ENCODE measurements at places on chromosomes 1 and 21.

- DNase-seq = no peak
Measured at GRCh38 chr1:205589046-205589445, 42.8 kb downstream of the ELK4 start.

- no peak for DNase-seq
Measured at GRCh38 chr1:227434808-227435444, 116.6 kb upstream of the CDC42BPA start.

- DNase-seq = no peak
Measured at GRCh38 chr1:226109829-226110248, 47.3 kb downstream of the H3-3A start.

GRCh38 chr1:97004054-97004453 lies 282.5 kb downstream of the PTBP2 start:
- no peak for DNase-seq

GRCh38 chr1:29282924-29283803 lies 46.8 kb downstream of the PTPRU start:
- no peak for DNase-seq

All from GM04504 (cell line).